ENCODE measurements at places on chromosomes 6 and 20. TPM values are rescaled to one million over a fixed set of nuclear protein-coding genes. Genes with fewer than 3 reads are reported as not detected.

The PTK7 gene
- 0.25 TPM for polyA plus RNA-seq

The SIRPD gene
- 0.10 TPM for polyA plus RNA-seq

The WFDC10B gene
- polyA plus RNA-seq = not detected

The NKAIN4 gene
- polyA plus RNA-seq = not detected

The CCM2L gene
- not detected for polyA plus RNA-seq

The TREM1 gene
- not detected for polyA plus RNA-seq

The BPI gene
- polyA plus RNA-seq = not detected

The DACT2 gene
- polyA plus RNA-seq = not detected

The HTR1E gene
- polyA plus RNA-seq = not detected

The JAG1 gene
- polyA plus RNA-seq = 0.06 TPM
